Esophagus squamous epithelium (tissue), 5 donors: ENCODE measurements at places on chromosomes 3 and 15.

- DNase-seq: no peak
Observed at GRCh38 chr15:89672221-89673164, 6.7 kb downstream of the PLIN1 start.

DNA sequence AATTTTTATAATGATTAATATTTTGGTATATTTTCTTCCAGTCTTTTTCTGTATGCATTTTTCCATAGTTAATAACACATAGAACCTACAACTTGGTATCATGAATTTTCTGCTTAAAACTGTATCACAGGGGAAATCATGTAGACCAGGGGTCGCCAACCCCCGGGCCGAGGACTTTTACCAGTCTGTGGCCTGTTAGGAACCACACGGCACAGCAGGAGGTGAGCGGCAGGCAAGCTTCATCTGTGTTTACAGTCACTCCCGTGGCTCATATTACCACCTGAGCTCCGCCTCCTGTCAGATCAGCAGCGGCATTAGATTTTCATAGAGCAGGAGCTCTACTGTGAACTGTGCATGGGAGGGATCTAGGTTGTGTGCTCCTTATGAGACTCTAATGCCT lies 54.7 kb downstream of the RPL22L1 start:
- DNase-seq: no peak

GRCh38 chr3:17023006-17023664 lies 138.4 kb downstream of the PLCL2 start:
- no peak for DNase-seq

- no peak for DNase-seq
Observed at GRCh38 chr15:80567721-80568157, 127.4 kb upstream of the ABHD17C start.

- DNase-seq: no peak
Observed at GRCh38 chr3:128229106-128229857, 76.0 kb downstream of the EEFSEC start.

- DNase-seq: no peak
Observed at GRCh38 chr3:55519019-55519418, 31.9 kb upstream of the WNT5A start.

DNA sequence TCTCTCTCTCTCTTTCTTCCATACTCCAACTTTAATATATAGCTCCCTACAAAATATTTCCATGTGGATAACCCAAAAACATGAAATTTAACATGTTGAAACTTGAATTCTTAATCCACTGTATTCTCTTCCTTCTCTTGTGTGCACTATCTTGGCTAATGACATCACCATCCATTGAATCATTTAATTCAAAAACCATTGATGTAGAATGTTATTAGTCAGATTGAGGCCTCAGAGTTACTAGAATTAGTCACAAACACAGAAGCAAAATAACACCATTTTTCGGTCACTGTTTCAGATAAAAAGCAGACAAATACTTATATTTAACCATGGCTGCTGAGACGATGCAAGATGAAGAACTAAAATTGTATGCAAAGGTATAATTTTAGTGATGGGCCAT lies 256.9 kb upstream of the LRRC3B start:
- no peak for DNase-seq

DNA sequence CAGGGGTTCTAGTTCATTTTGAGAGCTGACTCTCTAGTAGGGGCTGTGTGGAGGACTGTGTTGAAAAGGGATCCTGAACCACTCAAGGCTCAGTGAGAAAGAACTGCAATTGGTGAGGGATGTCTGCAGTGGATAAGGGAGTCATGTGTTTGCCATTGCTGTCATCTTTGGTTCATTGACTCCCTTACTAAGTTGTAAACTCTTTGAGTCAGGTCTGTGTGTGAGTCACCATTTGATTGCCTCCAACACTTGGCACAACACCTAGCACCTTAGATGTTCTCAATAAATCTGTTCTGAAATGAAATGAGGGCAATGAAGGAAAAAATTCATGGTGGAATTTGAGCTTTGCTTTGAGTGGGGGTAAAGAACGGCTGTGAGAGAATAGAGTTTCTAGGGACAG lies 51.7 kb downstream of the PLS1 start:
- DNase-seq: no peak

DNA sequence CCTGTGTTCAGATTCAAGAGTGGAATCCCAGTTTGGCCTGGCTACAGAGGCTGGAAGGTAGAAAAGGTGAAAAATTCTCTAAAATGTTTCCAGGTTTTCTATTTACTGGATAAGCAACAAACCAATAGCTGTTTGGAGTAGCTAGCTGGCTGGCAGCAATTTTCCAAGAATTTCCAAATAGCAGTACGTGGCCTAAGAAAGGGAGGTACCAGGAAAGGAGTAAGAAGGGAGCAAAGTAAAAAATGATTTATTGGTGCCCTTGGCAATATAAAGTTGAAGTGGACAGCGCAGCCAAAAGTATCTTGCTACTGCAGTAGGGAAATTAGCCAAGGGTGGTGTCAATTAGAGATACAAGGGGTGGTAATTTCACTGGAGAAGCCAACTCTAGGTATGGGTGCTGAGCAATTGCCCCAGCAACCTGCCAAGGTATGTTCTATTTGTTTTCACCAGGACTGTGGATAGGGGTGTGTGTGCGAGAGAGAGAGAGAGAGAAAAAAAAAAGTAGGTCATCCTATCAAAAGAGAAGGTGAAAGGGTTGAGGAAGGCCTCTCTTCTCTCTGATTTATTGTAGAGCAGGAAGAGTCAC lies 40.8 kb upstream of the THBS1 start:
- DNase-seq: no peak

DNA sequence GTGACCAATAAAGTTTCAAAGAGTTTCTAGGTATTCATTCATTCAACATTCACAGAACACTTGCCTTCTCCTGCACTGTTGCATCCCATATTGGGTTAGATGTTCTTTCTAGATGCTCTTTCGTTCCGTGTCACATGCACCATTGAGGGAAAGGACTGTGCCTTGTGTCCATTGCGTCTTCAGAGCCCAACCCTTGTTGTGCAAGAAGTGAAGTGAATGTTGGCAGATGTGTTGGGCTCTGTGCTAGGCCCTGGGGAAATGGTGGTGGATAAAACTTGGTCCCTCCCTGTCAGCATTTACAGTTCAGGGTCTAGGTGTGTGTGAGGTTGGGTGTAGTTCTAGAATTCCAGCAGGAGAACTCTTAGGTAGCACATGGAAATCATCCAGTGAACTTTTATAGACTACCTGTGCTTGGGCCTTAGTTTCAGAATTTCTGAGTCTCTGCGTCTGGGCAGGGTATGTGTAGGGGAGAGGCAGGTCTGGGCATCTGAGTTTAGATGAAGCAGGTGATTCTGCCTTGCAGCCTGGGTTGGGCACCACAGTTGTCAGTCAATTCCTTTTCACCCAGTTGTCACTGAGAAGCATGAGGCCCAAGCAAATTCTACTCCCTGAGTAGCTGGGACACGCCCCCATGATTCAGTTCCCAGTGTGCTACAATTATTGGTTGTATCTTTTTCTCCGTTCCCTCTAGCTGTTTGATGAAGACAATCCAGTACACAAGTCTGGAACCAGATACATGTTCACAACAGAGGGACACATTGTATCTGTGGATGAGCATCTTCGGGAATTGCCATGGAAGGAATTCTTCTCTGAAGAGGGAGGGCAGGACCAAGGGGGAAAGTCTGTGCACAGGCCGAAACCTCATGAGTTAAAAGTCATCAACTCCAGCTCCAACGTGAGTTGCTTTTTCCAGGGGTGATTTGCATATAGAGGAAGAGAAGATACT lies 25.4 kb downstream of the EDEM1 start:
- DNase-seq: no peak

- no peak for DNase-seq
Observed at GRCh38 chr15:69474846-69475455, 22.3 kb downstream of the RPLP1 start.

DNA sequence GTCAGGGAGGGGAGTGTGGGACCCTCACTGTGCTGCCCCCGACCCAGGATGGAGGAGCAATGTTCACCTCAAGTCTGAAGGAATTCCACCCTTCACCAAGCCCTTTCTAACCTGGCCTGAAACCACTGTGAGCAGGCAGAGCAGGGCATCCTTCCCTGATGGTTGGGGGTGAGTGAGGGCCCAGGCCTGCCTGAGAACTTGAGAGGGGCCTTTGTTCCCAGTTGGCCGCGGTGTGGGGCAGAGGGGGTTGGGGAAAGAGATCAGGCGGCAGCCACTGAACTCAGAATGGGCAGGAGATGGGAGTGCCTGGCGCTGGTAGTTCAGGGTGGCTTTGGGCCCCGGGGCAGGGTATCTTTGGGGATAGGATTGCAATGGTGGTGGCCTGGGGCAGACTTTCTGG lies 103.5 kb upstream of the RPL32 start:
- no peak for DNase-seq

- DNase-seq: no peak
Observed at GRCh38 chr3:16999161-16999560, 114.4 kb downstream of the PLCL2 start.

DNA sequence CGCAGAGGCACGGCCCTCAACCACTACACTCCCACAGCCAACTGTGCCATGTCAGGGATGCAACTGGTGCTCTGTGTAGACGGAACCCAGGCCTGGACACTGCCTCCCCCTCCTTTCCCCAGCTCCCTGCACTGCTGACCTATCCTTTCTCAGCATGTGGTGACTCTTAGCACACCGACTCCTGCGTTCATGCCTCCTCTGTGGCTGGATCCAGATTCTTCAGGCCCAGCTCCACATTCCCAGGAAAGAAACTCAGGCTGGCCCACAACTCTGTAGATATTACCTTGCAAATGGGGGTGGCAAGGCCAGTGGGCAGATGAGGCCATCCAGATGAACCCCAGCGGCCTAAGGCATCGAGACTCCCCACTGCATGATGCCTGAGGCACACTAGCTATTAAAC lies 272.7 kb downstream of the OCA2 start:
- DNase-seq: no peak

GRCh38 chr3:131907796-131908195 lies 127.0 kb downstream of the CPNE4 start:
- DNase-seq: no peak

DNA sequence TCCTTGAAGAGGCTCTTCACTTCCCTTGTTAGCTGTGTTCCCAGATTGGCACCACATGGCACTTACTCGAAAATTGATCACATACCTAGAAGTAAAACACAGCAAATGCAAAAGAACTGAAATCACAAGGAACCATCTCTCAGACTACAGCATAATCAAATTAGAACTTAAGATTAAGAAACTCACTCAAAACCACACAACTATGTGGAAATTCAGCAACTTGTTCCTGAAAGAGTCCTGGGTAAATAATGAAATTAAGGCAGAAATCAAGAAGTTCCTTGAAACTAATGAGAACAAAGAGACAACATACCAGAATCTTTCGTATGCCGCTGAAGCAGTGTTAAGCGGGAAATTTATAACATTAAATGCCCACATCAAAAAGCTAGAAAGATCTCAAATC lies 566.3 kb upstream of the TGFBR2 start:
- DNase-seq: no peak

DNA sequence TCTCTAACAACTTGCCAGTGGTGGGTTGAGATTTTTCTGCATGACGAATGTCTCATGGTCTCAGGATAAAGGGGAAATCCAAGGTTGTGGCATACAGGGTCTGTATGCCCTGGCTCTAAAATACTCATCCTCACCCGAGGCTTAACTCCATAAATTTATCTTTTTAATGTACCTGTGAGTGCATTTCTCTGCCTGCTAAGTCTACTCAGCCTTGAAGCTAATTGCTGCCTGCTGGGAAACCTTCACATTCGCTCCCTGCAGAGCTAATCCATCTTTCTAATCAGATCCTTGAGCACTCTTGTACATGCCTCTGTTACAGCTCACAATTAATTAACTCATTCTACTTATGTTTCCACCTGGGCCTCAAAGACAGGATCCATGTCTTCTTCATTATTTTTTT lies 93.8 kb downstream of the CMSS1 start:
- DNase-seq: no peak

- no peak for DNase-seq
Observed at GRCh38 chr15:79257454-79257853, 25.1 kb upstream of the ANKRD34C start.

DNA sequence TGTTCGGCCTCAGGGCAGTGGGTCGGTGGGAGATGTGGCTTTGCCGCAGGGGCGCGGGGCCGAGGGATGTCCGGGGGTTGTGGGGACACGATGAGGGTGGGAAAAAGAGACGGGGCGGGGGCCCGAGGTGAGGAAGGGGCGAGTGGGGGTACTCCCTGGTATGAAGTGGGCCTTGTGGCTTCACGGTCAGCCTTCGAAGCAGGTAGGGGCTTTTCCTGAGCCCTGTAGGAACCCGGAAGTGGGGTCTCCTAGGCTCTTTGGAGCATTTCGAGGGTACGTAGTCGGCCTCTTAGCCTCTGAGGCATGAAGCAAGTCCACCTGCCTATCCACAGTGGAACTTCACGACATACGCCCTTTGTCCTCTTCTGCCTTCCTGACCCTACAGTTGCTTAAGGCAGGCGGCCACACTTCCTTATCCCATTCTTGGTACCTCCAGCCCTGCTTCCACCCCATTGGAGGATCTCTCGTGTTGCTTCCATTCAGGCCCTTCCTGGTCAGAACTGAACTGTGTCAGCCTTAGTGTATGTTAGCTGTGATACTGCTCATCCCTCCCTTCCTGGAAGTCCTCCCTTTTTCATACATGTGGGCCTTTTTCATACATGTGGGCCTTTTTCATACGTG lies 389 bp downstream of the ARPC4 start:
- DNase-seq: no peak

DNA sequence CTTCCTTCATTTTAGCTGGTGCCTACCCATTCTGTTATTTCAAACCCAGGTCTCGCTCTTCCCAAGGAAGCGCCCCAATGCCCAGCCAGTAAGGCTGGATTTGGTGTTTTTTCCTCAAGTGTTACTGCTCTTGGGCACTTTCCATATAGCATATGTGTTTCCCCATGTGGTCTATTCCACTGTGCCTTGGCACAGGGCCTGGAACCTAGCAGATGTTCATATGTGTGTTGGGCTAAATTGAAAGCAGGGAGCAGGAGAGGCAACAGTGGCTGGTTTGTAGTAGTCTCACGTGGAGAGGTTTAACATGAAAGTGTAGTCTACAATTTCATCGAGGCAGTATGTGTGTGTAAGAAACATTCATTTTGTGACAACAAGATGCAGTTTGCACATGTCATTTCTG lies 48.2 kb upstream of the TEX264 start:
- no peak for DNase-seq

- no peak for DNase-seq
Observed at GRCh38 chr3:158725348-158726011, 6.8 kb downstream of the RARRES1 start.

GRCh38 chr15:47917881-47918280 lies 200.6 kb downstream of the SEMA6D start:
- no peak for DNase-seq

- no peak for DNase-seq
Observed at GRCh38 chr3:56789076-56789475, 12.7 kb downstream of the ARHGEF3 start.

- DNase-seq: no peak
Observed at GRCh38 chr3:25474052-25474451, 46.0 kb downstream of the RARB start.

GRCh38 chr15:31327669-31328427 lies 1.2 kb downstream of the KLF13 start:
- DNase-seq: no peak

- no peak for DNase-seq
Observed at GRCh38 chr3:13475871-13476590, 4.1 kb upstream of the HDAC11 start.

GRCh38 chr3:24494618-24495325 lies at the start of gene THRB:
THRB (minus strand) TSS chr3:24494850.
- no peak for DNase-seq

- DNase-seq: no peak
Observed at GRCh38 chr3:127799476-127800222, 22.7 kb downstream of the MGLL start.

- peak; percentile 35 for DNase-seq
Observed at GRCh38 chr15:44726568-44727484, 9.5 kb upstream of the TRIM69 start.
